IMR-90 (cell line): ENCODE measurements at places on chromosomes 2 and 18. TPM values are rescaled to one million over a fixed set of nuclear protein-coding genes. Genes with fewer than 3 reads are reported as not detected.
A peak's percentile ranks its signal among the peaks of the same experiment; 100 is the strongest.

- peak; percentile 72 for DNase-seq
Measured at GRCh38 chr2:168884975-168885374, 5.3 kb downstream of the SPC25 start.

GRCh38 chr2:46674488-46674887 is 195.1 kb downstream of the TMEM247 start:
- peak; percentile 53 for DNase-seq

- DNase-seq = no peak
Measured at GRCh38 chr18:13433125-13433524, 214.6 kb downstream of the LDLRAD4 start.

Gene CAB39
- 71.7 and 95.3 TPM in 2 replicates for total RNA-seq
